Colonic mucosa (tissue), 4 donors: ENCODE measurements at places on chromosomes 13 and 19.

DNA sequence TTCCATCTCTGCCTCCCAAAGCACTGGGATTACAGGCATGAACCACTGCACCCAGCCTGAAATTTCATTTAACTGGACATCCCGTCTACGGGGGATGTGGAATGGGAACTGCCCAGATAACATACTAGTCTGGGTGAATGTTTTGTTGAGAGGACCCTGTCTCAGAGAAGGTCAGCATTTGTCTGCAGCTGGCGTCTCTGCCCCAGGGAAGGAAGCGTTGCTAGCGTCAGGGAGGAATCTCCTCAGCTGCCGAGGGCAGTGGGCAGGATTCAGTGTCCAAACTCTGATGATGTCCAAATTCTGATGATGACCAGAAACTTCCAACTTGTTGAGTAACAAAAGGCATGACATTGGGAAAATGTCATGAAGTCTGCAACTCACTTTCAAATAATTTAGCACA is 3.1 kb downstream of the NXNL1 start:
- no peak for DNase-seq

DNA sequence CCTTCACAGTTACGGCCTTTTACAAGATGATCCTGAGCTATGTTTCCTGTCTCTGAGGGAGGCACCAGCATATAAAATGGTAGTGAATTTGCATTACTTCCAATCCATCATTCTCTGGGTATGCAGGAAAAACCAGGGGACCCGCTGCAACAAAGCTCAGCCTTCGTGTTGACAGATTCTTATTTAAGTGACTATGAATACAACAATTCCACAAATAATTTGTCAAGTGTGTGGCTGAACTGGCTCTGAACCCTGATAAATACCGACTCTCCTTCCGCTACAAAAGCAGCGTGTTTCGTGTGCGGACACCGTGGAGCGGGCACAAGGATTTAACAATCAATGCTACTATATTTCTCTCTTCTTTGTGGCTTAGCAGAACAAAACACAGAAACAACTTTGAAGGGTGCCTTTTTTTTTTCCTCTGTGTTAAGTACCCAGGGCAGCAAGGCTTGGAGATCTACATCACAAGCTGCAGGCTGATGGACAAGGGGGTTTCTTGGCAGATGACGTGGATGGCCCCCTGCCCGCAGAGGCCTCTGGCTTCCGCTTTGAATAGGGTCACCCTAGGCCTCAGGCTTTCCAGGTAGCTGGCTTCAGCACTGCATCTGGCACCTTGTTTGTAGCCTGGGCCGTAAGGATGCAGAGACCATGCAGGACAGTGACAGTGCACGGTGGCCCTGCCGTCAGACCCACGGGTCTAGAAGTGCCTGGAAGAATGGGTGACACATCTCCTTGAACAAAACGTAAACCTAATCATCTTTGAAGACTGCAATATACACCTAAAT is 280.5 kb upstream of the TSHZ3 start:
- no peak for DNase-seq

DNA sequence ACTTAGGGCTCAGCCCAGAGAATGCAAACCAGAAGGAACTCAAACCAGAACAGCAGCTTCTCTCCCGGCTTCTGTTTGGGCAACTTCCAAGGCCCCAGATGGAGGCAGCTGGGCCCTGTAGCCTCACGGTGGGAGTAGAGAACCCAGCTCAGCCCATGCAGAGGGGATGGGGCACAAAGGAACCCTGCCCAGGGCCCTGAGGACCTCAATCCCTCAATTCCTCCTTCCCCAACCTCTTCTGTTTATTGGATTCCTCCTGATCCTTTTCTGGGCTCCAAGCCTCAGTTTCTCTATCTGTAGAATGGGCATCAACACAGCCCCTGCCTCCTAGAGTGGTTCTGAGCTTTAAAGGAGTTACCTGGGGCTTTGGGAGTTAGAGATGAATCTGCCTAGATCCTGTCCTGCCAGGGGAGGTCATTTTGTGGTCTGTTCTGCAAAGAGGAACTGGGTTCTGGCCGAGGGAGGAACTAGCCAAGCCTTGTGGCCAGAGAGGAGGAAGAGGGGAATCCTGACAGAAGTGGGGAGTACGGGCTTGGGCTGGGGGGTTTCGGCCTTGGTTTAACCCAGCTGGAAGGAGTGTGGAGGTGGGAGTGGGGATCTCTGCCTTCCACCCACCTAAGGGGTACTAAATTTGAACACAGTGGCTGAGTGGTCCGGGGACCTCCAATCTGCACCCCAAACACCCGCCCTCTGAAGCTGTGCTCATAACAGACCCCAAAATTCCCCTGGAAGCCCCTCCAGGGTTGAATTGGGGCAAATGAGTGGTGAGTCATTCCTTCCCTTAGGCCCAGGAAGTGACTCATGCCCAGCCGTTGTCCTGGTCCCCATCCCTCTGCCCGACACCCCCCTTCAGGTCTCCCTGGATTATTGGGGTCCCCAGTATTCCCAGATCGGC is 2.7 kb downstream of the ADGRE5 start:
- peak; percentile 58 for DNase-seq

DNA sequence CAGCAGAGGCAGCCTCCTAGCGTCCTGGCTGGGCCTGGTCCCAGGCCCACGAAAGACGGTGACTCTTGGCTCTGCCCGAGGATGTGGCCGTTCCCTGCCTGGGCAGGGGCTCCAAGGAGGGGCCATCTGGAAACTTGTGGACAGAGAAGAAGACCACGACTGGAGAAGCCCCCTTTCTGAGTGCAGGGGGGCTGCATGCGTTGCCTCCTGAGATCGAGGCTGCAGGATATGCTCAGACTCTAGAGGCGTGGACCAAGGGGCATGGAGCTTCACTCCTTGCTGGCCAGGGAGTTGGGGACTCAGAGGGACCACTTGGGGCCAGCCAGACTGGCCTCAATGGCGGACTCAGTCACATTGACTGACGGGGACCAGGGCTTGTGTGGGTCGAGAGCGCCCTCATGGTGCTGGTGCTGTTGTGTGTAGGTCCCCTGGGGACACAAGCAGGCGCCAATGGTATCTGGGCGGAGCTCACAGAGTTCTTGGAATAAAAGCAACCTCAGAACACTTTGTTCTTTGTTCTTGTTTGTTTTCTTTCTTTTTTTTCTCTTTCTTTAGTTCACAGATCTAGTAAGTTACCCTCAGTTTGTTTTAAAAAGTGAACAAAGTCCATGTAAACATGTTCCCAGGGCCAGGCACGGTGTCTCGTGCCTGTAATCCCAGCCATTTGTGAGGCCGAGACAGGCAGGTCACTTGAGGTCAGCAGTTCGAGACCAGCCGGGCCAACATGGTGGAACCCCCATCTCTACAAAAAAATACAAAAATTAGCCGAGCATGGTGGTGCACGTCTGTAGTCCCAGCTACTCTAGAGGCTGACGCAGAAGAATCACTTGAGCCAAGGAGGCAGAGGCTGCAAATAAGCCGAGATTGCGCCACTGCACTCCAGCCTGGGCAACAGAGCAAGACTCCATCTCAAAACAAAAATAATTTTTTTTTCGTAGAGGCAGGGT is 10.2 kb downstream of the ANGPTL4 start:
- no peak for DNase-seq

DNA sequence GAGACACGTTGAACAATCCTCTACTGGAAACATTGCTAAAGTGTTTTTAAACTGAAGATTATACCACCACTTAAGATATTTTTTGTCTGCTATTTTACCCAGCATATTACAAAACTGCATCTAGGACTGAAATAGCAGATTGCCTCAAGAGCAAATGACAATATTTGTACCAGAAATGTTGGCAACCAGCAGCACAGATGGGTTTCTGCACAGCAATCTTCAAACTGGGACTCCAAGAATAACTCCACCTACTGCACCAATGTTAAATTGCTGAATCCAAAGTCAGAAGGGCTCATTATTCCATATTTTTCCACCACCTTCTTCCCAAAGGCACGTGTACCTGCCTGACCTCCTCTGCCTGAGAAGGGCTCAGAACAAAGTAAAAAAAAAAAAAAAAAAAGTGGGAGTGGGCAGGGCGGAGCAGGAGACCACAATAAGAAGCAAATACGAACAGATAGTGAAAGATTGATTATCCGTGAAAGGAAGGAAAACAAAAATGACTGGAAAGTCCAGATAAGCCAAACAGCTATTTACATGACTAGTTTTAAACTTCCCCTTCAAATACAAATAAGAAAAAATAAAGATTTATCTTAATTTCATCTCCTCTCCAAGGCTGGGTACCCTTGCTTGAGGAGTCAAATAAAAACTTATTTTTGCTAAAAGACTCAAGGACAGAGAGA is 79.4 kb downstream of the FOXO1 start:
- DNase-seq: no peak

GRCh38 chr19:42477117-42477516 is 34.4 kb upstream of the CXCL17 start:
- DNase-seq: no peak

GRCh38 chr19:51292971-51293370 is 18.5 kb upstream of the IGLON5 start:
- no peak for DNase-seq

GRCh38 chr19:17339088-17339741 is 1.9 kb downstream of the GTPBP3 start:
- DNase-seq: peak; percentile 65

GRCh38 chr19:39823686-39824085 is 10.3 kb downstream of the DYRK1B start:
- no peak for DNase-seq

DNA sequence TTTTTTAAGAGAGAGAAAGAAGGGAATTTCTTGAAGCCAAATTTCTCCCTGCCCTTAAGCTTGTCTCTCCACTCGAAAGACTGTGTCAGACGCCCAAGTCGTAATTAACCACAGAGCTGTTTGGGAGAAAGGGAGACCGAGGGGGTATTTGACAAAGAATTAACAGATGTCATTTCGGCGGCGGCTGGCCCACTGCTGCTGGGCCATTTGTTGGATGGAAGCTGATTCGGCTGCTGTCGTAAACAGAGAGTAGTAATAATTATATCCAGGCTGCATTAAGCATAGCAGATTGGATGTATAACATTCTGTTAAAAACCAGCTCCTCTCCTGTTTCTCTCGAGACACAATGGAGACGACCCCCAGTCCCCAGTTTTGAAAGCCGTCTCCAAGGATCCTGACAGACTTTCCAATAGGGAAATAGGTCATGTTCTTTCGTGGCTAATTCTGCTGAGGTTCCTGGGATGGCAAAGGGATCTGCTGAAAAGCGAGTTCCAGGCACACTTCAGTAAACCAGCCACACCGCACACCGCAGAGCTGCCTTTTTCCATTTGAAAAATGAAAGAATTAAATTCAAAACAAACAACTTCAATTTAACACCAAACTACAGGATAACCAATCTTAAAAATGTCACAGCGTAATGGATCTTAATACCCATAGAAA is 71.5 kb downstream of the KCTD15 start:
- DNase-seq: no peak

GRCh38 chr19:54389553-54389952 is 24.8 kb upstream of the LAIR1 start:
- DNase-seq: no peak
